ENCODE measurements at places on chromosomes 2 and 18. TPM values are rescaled to one million over a fixed set of nuclear protein-coding genes. Genes with fewer than 3 reads are reported as not detected.

DNA sequence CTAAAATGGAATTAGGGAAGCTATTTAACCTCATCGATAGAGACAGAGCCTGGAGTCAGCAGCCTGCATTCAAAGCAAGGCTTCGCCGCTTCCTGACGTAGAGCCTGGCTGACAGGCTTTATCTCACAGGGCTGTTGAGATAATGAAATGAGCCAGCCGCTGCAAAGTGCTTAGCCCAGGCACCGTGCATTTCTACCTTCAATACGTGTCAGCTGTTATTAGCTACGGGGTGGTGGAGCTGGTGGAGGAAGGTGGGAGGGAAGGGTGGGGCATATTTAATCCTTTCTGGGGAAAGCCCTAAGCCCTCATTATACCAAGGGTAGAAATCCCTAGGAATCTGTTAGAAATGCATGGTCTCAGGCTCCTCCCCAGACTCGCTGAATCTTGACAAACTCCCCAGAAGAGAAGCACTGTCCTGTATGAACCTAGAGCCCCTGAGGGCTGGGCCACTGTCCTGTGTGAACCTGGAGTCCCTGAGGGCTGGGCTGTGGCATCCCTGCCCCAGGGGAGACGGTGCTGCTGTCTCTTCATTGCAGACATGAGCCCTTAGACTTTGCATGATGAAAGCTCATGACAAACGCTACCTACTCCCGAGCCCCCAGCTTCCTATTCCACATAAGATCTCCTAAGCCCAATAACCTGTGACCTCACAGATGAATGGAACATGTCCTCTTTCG lies 72.4 kb downstream of the ALPK2 start:
- no peak for DNase-seq

- DNase-seq: peak; percentile 74
Measured at GRCh38 chr18:77207540-77207939, 42.1 kb upstream of the GALR1 start.

The COBLL1 gene
- not detected for total RNA-seq

DNA sequence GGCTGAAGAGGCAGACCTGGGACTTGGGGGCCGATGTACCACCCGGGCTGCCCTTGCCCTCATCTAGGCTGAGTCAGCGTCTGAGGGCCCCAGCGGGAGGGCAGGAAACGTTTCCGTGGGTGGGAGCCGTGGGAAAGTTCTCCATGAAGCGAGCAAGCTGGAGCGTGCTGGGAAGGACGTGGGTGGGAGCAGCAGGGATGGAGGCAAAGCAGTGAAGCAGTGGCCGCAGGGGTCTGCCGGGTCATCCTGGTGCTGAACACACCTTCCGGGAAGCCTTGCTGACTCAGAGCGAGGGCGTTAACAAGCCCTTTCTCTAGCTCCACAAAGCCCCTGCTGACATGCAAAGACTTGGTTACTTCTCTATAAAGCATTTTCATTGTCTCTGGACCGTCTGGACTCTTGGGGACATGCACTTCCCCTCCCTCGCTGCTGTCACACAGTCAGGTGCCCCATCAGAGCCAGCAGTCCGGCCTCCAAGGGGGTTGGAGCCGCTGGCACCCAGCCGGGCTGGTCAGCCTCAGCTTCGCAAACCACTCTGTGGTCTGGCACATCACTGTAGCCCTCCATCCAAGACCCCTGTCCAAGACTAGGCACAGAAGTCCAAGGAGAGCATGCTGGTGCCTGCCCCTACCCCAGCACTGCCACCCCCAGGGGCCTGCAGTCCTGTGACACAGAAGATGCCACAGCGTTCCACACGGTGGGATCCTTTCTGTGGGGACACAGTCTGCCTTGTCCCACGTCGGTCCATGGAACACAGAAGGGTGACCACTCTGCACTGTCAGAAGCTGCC lies 115.1 kb upstream of the GPC1 start:
- no peak for DNase-seq

- DNase-seq: no peak
Measured at GRCh38 chr2:210387074-210387473, 72.1 kb upstream of the MYL1 start.

GRCh38 chr2:219178377-219179175 lies 501 bp downstream of the RETREG2 start:
- peak; percentile 43 for DNase-seq

The MLPH gene
- not detected for total RNA-seq

GRCh38 chr18:48947092-48947491 lies 3.7 kb downstream of the SMAD7 start:
- DNase-seq: no peak

The SEPTIN2 gene
- total RNA-seq: 227 TPM

DNA sequence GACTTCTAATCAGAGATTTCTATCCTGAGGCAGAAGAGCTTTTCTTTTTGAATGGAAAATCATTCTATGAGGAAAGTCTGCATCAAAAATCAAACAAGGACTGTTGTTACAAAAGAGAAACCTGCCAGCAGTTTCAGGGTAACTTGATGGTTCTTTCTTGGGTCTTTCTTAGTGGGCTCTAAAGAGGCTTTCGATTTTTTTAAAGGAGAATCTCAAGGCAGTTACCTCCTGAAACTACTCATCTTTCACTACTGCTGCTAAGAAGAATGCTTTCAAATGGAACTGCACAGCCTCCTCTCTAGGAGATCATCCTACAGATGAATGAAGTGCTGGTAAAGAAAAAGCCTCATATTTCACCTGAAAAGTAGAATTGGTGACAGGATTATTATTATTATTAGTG lies 272.3 kb downstream of the ERBB4 start:
- DNase-seq: no peak

DNA sequence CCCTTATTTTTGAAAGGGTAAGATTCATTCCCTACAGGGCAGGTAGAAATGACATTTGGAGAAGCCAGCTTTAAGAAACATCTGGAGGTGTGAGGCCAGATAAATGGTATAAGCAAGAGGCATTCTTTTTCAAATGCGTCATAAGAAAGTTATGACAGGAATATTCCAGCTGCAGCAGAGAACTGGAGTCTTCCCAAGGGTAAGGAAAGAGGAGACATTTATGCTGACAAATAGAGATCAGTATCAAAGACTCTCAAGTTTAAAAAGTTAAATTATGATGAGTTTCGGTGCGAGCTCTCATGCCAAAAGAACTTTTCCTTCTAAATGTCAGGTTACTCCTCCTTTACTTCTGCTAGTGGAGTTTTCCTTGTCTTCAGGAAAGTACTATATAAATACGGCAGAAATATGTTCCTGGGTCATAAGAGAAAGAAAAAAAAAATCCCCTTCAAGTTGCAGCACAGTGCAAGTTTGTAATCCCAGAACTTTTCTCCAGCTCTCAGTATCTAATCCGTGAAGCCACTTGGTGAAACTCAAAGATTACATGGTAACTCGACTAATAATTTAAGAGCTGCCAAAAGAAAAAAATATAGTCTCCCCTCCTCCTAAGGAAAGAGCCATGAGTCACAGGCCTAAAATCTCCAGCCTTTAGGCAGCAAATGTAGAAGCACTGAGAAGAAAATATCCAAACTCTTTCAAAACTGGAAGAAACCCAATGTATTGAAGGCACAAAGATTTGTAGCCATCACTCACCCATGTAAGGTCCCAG lies 428.1 kb downstream of the MEIS1 start:
- DNase-seq: no peak

The DARS1 gene
- 177 TPM for total RNA-seq

The VIT gene
- not detected for total RNA-seq

DNA sequence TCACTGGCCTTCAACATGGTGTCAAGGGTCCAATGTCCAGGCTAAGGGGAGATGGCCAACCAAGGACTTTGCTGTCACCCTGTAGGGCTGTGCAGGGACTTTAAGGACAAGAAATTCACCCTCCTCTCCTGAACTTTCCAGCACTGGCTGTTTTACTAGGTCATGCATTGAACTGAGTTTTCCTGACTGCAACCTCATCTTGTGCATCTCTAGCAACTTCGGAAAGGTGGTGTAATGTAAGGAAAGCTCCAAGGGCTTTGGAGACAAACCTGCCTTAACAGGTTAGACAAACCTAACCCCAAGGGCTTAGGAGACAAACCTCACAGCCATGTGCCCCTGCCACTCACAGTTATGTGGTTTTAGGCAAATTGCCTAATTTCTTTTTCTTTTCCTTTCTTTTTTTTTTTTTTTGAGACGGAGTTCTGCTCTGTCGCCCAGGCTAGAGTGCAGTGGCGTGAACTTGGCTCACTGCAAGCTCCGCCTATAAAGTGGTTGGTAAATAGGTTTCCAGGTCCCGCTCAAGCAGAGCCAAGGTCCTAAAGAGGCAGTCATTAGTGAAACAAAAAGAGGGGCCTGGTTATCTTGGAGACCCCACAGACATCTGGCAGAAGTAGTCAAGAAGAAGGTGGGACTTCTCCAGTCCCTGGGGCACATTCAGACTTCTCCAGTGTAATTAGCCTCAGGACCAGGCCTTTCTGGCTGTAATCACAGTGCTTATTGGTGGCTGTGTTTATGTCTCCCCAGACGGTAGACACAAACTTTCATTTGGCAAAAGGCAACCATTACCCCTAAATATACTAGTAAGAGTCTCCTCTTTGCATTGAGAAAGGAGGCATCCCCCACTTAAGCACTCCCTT lies 37.6 kb upstream of the PMAIP1 start:
- DNase-seq: no peak

DNA sequence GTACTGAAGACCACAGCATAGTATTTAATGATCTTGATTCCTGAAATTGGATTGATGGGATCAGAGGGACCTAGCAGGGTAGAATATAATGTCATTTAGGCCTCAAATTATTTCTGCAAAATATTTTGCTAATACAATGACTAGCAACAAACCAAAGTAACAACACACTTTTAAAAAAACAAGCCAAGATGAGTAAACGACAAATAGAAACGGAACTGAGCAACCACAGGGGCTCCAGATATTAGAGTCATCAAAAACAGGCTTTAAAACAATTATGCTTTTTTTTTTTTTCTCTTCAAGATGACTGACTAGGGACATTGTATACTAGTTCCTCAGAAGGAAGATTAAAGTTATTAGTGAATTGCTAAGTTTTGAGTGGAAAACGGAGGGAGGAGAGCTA lies 447.1 kb upstream of the MMADHC start:
- DNase-seq: no peak

- no peak for DNase-seq
Measured at GRCh38 chr2:234836271-234836670, 115.5 kb upstream of the SH3BP4 start.

DNA sequence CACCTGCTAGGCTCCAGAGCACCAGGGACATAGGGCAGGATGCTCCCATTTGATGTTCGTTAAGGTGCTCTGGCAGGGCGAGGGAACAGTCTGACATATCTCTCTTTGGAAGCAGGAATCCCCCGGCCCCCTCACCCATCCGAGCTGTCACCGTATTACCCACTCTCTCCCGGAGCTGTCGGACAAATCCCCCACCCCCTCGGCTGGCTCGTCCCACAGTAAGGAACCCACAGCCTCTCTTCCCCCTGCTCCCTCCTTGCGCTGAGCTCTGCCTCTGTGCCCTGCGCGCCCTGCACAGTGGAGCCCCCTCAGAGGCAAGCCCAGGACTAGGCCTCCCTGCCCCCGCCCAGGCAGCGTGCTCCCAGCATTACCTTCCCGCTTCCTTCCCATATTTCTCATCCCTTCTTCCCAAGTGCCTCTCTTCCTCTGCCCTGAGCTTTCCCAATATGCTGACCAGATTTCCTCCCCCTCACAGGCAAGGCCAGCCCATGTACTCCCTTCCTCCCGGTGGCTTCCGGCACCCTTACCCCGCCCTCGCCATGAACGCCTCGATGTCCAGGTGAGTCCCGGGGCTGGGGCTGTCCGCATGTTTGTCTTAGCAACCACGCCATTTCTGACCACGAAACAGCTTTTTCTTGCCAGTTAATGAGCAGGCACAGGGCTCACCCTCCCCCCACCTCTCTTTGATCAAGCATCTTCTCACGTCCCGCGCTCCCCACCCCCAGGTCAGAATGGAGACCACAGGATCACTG lies 23.8 kb downstream of the TGOLN2 start:
- no peak for DNase-seq

The ANKRD62 gene
- total RNA-seq: not detected

The CFAP53 gene
- total RNA-seq: 0.40 TPM

DNA sequence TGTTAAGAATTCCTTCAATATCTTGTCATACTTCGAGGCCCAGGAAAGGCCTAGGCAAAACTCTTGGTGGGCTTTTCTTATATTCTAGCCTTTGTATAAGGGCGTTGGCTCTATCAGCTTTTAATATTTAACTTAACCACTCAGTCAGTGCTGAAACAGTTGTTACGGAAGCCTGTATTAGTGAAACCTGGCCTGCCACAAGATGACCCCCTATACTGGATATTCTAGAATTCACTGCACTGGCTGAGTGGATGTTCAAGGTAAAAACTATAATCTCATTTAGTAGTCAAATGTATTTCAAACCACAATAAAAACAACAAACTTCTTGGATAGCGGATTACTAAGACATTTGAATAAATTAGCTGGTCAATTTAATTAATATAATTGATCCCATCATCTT lies 91.7 kb upstream of the HNMT start:
- DNase-seq: no peak

GRCh38 chr18:36465970-36466369 lies 168.5 kb downstream of the FHOD3 start:
- DNase-seq: no peak

The EFR3B gene
- total RNA-seq: 0.42 TPM

GRCh38 chr2:101998896-101999789 lies 7.4 kb downstream of the IL1R2 start:
- DNase-seq: peak; percentile 73

- DNase-seq: no peak
Measured at GRCh38 chr2:168852481-168852880, 37.7 kb downstream of the SPC25 start.

DNA sequence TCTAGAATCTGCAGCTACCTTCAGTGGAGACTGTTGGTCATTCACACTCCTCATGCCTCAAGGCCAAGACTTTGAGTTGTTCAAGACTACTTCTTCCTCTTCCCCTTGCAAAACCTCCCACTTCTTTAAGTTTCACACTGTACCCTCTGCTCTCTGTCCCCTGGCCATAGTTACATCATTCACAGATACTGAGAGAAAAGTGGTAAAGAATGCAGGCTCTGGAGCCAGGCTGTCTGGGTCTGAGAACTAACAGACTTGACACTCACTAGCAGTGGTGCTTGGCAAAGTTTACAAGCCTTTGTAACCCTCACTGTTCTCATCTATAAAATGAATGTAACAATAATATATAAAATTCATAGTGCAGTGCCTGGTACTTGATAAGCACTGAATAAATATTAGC lies 61.8 kb downstream of the CDH20 start:
- DNase-seq: no peak

DNA sequence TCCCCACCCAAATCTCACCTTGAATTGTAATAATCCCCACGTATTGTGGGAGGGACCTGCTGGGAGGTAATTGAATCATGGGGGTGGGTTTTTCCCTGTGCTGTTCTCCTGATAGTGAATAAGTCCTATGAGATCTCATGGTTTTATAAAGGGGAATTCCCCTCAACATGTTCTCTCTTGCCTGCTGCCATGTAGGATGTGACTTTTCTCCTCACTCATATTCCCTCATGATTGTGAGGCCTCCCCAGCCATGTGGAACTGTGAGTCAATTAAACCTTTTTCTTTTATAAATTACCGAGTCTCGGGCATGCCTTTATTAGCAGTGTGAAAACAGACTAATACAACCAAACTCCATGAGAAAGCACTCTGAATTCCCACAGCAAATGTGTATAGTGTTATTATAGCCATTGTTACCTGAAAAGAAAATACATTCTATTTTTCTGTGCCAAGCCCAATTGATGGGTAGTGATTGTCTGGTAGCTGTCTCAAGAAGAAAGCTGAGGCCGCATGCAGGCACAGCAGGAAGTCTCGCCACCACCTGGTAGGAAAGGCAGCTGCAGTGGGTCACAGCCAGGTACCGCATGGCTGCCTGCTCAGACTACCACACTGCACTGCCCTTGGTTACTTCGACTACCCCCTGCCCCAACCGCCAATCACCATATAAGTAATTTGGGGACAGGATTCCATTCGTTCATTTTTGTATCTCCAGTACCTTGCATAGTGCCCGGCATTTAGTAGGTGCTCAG lies 10.3 kb upstream of the ZBTB7C start:
- DNase-seq: no peak

All from activated naive CD4-positive, alpha-beta T cell treated with anti-CD3 and anti-CD28 coated beads for 36 hours (primary cell).